ENCODE measurements at places on chromosomes 4 and X. TPM values are rescaled to one million over a fixed set of nuclear protein-coding genes. Genes with fewer than 3 reads are reported as not detected.

- DNase-seq: no peak
Measured at GRCh38 chrX:81791086-81791485, 589.2 kb downstream of the SH3BGRL start.

GRCh38 chrX:52870046-52870445 is 2.2 kb upstream of the XAGE3 start:
- DNase-seq: no peak

TMEM271 gene
- 0.08 TPM for total RNA-seq

DNA sequence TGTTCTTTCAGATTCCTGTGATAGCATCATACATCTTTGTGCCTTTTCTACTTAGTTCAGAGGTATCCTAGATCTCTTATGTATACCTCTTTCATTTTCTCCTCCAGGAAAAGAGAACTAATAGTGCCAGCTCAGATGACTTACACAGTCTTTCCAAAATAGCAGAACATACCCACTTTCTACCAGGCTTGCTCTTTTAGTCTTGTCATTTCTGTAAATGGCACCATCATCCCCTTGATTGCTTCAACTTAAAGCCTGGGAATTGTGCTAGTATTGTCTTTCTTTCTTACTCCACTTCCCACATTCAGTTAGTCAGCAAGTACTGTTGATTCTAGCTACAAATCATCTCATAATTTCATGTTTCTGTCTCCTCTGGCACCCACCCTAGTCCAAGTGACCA is 5.1 kb downstream of the APEX2 start:
- no peak for DNase-seq

- no peak for DNase-seq
Measured at GRCh38 chr4:141458501-141458900, 177.9 kb upstream of the IL15 start.

DNA sequence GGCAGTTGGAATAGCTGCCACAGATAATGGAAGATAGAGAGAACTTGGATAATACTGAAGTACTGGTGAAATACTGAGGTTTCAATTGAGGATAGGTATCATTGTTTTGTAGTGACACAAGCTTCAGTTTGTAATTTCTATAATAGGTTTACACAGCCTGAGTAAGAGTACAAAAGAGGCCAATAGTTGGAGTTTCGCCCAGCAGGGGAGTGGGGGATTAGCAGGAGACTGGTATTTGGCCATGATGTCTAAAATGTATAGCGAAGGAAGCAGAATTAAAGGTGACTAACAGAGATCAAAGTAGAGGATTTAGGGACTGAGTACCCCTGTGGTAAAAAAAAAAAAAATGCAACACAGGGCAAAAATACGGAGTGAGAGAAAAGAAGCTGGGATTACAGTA is 129.5 kb downstream of the KCTD8 start:
- DNase-seq: no peak

DNA sequence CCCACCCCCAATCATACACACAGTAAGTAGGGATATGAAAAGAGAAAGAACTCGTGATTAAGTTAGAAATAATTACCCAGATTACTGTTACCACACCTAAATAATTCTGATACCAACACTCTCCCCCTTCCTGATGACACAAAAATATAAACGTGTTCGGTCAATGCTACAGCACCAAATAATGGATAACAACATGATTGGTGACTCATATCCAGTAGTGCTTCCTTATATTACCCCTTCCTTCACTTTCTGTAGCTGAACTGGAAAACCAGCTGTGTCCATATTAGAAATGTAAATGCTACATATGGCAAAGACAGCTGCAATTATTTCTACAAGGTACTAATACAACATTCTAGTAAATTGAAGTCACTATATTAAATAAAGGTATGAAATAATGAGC is 20.8 kb downstream of the EIF4E start:
- no peak for DNase-seq

Measured in H4 (cell line).